ENCODE measurements at places on chromosomes 3 and 15.
A peak's percentile ranks its signal among the peaks of the same experiment; 100 is the strongest.

DNA sequence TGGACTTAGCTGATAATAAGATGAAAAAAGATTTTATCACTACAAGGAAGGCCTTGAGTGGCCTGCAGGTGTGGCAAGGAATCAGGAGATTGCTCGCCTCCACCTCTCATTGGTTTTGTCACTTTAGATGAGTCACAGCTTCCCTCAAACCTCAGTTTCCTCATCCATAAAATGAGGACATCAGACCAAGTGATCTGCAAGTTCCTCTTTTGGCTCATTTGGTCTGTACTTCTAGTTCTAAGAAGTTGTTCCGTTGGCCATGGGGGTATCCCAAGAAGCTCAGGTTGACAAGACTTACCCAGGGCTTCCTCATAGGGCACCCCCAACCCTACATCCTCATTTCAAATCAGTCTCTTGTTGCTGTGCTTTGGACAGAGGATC lies 254.1 kb downstream of the UACA start:
- no peak for DNase-seq

DNA sequence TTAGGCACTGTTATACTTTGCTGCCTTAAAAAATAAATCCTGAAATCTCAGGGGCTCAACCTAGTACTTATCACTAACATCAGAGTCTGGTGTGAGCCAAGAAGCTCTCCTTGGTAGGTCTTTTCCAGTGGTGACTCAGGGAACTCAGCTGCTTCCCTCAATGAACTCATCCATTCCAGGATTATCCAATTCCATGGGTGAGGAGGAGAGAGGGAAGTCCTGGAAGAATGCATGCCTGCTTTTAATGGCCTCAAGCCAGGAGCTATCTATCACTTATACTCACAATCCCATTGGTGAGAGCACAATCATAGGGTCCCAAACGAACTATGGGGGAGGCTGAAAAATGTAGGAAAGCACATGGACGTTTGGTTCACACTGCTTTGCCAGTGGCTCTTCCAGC lies 113.6 kb downstream of the POLR2M start:
- no peak for DNase-seq

DNA sequence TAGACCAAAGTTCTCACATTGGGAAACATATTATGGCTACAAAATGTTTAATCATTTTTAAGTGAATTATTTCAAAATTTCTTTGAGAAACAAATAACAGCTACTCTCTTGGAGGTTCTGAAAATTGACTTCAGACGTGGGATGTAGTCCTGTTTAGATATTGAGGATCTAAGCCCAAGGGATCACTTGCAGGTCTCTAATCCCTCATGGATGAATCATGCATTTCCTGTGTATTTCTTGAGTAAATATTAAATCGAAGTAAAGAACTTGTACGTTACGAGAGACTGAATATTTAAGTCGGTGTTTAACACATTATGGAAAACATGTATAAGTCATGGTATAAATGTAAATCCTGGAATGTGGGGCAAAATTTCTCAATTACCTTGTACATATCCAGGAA lies 119.8 kb downstream of the EPHA3 start:
- DNase-seq = no peak

- DNase-seq = no peak
Observed at GRCh38 chr3:38120693-38121450, 16.1 kb downstream of the ACAA1 start.

GRCh38 chr3:52005571-52005986 lies 9.9 kb upstream of the RPL29 start:
- peak; percentile 70 for DNase-seq

- no peak for DNase-seq
Observed at GRCh38 chr3:43748645-43749044, 57.9 kb downstream of the ABHD5 start.

- DNase-seq = peak; percentile 64
Observed at GRCh38 chr15:47184003-47184907, 533.0 kb upstream of the SEMA6D start.

DNA sequence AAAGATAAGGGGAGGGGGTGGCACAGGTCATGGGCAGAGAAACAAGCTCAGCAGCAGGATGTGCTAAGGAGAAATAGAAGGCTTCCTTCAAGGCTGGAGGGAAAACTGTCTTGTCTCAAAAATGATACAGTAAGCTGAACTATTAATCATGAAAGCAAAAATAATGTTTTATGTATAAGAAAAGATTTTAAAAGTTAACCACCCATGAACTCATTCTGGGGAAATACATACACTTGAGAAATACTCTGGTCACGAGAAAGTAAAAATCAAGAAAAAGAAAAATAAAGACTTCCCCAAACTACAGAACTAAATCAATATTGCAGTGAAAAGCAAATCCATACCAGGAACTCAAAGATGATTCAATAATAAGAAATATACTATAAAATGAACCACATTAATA lies 80.7 kb downstream of the KLF13 start:
- DNase-seq = no peak

GRCh38 chr3:87873136-87873535 lies 185.7 kb downstream of the CGGBP1 start:
- no peak for DNase-seq

DNA sequence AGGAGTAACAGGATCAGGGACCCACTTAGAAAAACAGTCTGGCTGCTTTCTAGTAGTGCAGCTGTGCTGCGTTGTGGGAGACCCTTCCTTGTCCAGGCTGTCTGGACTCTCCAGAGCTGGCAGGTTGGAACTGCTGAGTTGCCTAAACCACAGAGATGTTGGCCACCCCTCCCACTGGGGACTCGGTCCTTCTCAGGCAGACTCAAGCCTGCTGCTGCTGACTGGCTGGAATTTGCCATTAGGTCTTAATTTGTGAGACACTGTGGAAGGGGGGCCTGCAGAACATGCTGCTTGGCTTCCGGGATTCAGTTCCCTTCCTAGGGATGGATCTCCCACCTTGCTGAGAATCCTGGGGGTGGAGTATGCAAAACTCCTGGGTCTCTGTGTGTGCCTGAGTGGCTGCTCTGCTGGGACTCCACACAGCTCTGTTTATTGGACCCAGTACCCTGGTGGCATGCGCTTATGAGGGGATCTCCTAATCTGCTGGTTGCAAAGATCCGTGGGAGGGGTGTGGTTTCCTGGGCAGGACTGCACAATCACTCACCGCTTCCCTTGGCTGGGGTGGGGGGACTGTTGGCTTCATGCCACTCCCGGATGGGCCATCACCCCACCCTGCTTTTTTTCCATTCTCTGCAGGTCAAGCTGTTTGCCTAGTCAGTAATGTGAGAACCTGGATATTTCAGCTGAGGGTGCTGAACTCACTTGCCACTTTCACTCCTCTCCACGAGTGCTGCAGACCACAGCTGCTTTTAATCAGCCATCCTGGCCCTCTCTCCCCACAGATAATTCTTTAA lies 150.5 kb downstream of the CFAP20DC start:
- peak; percentile 64 for DNase-seq

GRCh38 chr3:53677413-53677812 lies 168.8 kb downstream of the CHDH start:
- DNase-seq = no peak

GRCh38 chr3:148360051-148360450 lies 337.7 kb upstream of the AGTR1 start:
- DNase-seq = no peak

DNA sequence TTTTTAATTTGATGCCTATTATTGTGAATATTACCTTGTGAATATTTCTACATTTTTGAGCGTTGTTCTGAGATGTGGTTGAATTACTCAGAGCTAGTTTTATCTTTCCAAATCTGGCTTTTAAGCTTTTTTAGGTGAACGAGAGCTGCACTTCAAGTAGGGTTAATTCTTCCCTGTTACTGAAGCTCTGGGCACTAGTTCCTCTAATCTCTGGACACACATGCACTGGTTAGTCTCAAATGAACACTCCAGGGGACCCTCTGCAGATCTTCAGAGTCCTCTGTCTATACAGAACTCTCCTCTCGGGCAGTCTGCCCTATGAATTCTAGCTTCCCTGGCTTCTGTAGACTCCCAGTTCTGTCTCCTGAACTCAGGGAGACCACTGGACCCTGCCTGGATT lies 237.5 kb upstream of the TBC1D5 start:
- DNase-seq = no peak

- DNase-seq = no peak
Observed at GRCh38 chr3:32708672-32709283, 23.8 kb downstream of the CNOT10 start.

DNA sequence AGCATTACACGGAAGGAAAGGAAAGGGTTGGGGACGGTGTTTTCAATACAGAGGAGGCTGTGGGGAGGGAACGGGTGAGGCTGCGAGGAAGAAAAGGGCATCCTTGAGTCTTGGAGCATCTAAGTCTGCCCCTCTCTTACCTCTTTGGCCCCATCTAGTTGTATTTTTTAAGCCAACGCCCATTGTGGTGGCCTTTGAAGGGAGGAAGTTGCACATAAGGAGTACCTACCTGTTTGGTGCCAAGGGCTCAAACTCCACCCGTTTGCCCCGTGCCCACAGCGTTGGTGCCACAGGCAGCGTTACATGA lies 146.1 kb upstream of the UMPS start:
- DNase-seq = no peak

- DNase-seq = no peak
Observed at GRCh38 chr3:169246158-169246557, 417.4 kb downstream of the MECOM start.

- DNase-seq = no peak
Observed at GRCh38 chr3:54312156-54312899, 190.0 kb downstream of the CACNA2D3 start.

GRCh38 chr3:129352650-129353588 lies 74.2 kb downstream of the HMCES start:
- DNase-seq = no peak

- DNase-seq = no peak
Observed at GRCh38 chr3:48039487-48040190, 23.4 kb upstream of the MAP4 start.

- DNase-seq = no peak
Observed at GRCh38 chr3:44827196-44827595, 34.5 kb upstream of the TMEM42 start.

DNA sequence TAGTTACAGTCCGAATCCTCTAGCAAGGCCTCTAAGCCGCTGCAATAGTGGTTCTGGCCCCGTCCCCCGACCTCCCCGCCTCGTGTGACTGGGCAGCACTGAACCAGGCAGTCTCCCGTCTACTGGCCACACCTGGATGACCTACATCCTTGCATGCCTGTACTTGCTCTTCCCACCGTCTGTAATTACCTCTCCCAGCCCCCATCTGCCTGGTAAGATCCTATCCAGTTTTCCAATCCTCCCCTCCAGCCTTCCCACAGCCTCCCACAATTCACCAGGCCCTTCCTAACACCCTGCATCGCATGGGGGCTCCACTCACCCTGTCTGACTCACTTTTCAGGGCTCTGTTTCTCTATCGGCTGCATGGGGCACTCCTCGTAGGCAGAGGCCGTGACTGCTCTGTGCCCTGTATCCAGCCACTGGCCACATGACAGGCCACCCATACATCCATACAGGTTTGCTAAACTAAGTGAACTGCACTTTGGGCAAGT lies 32.8 kb downstream of the XXYLT1 start:
- peak; percentile 46 for DNase-seq

GRCh38 chr3:178350763-178351162 lies 185.5 kb upstream of the KCNMB2 start:
- no peak for DNase-seq

DNA sequence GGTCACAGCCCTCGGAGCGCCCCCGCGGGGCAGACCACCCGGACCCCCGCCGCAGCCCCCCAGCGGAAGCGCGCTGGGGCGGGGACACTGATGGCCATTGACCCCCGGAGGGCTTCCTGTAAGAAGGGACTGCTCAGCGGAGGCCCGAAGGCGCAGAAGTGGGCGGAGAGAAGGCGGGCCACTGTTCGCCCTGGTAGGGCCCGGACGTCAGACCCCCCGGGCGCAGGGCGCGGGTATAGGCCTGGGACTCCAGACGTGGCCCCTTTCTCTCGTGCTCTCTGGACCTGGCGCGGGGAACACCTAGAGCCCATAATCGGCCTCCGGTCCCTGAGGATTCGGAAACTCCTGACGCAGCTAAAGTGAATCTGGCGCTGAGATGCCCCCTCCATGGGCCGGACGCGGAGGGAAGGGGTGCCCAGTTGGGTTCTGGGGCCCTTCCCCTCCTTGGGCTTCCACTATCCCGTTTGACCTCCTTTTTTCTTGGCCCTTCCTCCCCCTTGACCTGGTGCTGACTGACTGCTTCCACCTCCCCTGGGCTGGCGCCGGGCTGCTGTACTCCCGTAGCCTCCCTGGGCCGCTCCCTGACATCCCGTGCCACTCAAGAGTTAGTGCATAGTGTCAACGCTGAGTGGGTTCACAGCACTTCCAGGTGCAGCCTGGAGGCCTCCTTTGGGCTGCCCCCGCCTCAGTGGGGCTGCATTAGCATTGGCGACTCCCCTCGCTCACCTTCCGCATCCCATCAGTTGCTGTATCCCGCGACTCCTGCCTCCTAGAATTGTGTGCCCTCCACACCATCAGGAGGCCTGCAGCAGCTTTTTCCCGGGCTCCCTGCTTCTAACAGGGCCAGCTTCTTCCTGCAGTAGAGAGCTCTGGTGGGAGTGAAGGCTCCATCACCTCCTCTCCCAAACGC lies 694 bp downstream of the ABTB1 start:
- peak; percentile 84 for DNase-seq

DNA sequence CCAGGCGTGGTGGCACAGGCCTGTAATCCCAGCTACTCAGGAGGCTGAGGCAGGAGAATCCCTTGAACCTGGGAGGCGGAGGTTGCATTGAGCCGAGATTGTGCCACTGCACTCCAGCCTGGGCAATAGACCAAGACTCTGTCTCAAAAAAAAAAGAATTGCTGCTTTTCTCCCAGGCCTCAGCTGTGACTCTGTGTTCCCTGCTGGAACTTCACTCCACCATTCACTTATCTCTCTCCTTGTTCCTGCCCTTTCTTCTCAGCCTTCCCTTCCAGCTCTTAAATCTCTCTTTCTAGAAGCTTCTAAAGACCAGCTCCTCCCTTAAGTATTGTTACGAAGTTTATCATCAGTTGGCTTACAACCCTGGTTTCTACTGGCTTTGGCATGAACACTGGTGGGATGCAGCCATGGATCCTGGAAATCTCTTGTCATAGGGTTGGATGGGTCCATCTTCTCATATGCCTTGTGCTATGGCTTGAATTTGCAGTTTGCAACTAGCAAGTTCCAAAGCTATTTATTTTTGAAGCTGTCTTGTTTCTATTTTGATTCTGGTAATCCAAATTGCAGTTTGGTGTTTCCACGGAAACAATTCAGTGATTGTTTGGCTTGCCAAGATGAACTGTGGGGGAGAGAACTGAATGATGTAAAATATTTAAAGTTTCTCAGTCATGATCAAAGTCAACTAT lies 10.5 kb downstream of the C3orf62 start:
- no peak for DNase-seq
